ENCODE measurements at places on chromosomes 3 and 15.
A peak's percentile ranks its signal among the peaks of the same experiment; 100 is the strongest.

- DNase-seq: no peak
These were observed 114.7 kb upstream of the LMOD3 start for GRCh38 chr3:69236812-69237707.

- peak; percentile 73 for DNase-seq
These were observed 13.9 kb downstream of the SPINT1 start for GRCh38 chr15:40857601-40858341.

GRCh38 chr15:71386005-71386404 lies 270.7 kb downstream of the THSD4 start:
- DNase-seq: no peak

GRCh38 chr3:196162679-196163078 lies 48.5 kb downstream of the ZDHHC19 start:
- no peak for DNase-seq

GRCh38 chr3:67995206-67995605 lies 340.8 kb upstream of the SUCLG2 start:
- DNase-seq: no peak

- DNase-seq: no peak
These were observed 65.3 kb downstream of the BLM start for GRCh38 chr15:90782442-90782841.

GRCh38 chr15:86236356-86237110 lies 156.9 kb downstream of the AGBL1 start:
- DNase-seq: no peak

DNA sequence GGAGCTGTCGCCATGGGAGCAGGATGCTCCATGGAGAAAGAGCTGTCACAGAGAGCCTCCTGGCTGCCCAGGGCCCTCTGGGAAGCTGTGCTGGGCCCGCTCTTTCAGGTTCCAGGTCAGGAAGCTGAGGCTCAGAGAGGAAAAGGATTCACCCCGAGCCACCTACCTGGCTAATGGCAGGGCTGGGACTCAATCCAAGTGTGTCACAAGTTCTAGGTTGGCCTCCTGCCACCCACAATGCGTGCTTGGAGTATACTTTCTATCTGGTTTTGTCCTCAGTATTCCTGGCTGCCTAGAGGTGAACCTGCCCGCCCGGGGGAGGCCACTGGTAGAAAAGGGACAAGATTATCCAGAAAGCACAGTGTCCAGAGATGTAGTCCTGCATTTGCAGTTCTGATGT lies 23.6 kb downstream of the FAH start:
- DNase-seq: no peak

DNA sequence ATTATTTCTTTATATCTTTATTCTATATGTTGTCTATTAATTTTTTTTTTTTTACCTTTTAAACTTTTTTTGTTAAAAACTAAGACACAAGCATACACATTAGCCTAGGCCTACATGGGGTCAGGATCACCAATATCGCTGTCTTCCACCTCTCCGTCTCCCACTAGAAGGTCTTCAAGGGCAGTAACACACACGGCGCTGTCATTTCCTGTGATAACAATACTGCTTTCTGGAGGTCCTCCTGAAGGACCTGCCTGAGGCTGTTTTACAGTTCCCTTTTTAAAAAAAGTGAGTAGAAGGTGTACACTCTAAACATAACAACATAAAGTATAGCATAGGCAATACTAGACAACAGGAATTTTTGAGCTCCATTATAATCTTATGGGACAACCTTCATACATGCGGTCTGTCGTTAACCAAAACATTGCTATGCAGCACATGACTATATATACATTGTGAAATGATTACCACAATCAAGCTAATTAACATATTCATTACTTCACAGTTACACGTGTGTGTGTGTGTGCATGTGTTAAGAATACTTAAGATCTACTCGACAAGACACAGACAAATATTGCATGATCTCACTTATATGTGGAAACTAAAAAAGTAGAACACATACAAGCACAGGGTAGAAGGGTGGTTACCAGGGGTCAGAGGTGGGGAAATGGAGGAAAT lies 20.8 kb downstream of the RAB6B start:
- no peak for DNase-seq

- DNase-seq: no peak
These were observed 23.2 kb upstream of the IQCF6 start for GRCh38 chr3:51802106-51802703.

- DNase-seq: no peak
These were observed 316.2 kb upstream of the UMPS start for GRCh38 chr3:124413989-124414598.

DNA sequence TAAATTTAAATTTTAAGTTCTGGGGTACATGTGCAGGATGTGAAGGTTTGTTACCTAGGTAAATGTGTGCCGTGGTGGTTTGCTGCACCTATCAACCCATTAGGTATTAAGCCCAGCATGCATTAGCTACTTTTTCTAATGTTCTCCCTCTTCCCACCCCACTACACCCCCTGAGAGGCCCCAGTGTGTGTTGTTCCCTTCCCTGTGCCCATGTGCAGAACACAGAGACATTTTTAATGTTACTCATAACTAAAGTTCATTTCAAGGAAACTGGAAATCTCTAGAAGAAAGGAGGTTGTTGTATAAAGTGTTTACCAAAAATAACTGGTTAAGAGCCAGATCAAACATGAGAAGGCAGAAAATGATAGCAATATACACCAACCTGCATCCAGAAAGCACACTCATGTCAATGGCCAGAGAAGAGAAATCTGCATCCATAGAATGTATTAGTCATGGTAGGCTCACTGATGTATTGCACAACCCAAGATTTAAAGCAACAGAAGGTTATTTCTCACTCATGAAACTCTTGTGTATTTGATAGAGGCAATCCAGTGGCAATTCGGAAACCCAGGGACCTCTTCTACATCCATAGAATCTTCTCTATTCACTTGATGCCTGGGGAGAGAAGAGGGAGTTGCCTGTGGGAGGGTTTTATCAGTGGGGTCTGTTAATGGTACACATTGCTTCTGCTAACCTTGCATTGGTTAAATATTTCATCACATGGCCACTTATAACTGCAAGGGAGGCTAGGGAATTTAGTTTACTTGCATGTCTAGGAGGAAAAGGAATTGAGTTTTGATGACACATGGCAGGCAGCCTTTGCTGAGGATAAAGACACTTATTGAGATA lies 321.9 kb upstream of the RASGRP1 start:
- no peak for DNase-seq

DNA sequence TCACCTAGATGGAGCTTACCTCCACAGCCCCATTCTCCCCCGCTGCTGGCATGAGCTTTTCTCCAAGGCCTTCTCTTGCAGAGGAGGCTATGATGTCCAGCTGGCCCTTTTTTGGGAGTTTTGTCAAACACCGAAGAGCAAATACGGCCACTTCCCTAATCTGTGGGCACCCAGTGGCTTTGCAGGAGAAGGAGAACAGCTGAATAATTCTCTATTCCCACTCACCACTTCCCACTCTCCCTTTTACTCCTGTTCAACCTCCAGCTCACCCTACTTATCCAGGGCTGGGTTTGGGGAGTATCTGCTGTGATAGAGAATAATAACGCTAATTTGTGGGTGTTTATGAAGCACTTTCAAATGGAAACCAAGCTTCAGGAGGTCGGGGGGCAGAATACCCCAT lies 93.0 kb downstream of the AAGAB start:
- no peak for DNase-seq

DNA sequence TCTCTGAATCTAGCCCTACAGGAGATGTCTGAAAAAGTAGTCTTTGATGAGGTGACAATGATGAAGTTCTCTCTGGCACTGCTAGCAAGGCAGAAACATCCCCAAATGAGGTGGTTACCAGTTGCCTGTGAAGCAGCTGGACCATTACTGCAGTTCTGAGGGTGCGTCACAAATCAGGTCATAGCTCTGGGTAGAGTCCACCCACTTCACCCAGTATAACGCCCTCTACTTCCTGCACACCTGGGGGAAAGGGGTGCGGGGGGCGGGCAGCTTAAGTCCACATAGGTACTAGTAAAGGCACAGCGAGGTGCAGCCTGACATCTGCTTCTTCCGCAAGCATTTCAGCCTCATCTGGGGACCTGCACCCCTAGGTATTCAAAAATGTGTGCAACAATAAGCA lies 13.4 kb upstream of the SATB1 start:
- peak; percentile 66 for DNase-seq

DNA sequence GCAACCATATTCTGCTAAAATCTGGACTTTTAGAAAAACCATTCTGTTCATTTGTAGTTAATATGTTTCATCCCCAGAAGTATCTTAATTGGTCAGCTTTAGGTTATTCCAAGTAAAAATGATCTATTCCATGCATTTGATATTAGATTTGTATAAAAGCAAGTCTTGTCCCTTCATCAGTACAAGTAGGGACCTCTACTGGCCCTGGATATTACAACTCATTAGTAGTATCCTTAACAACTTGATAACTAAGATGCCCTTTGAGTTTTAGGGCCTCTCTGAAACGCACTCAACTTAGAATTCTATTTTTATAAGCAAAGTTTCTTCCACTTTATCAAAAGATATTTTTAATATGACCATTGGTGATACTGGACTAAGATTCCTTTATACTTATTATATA lies 25.3 kb upstream of the SELENOT start:
- DNase-seq: no peak

GRCh38 chr15:80052597-80053304 lies 6.7 kb upstream of the ZFAND6 start:
- DNase-seq: no peak

GRCh38 chr15:55742927-55743728 lies at the start of gene PRTG:
TSS of gene PRTG (minus strand) at chr15:55743152. CDS start at chr15:55742931, 221 bp downstream.
- DNase-seq: no peak

GRCh38 chr3:45682786-45683185 lies 6.4 kb upstream of the SACM1L start:
- DNase-seq: no peak

DNA sequence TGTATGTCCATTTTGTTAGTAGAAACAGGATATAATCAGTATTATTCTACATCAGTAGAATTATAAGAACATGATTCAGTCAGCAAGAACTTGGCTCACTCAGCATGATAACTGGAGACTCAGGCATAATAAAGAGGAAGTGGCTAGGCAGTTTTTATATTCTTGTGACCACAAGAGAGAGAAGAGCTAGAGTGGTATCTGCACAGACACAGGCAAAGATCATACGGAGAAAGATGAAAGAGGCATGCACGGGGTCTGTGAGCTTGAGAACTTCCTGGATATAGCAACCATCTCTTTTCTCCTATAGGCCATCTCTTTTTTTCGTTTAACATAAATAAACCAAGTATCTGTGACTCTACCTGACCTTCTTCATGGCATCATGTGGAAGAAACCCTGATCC lies 46.8 kb downstream of the MYO5A start:
- peak; percentile 22 for DNase-seq

GRCh38 chr3:138289701-138290100 lies 40.0 kb downstream of the NME9 start:
- peak; percentile 3 for DNase-seq

GRCh38 chr3:126872701-126873342 lies 110.1 kb upstream of the PLXNA1 start:
- DNase-seq: no peak

DNA sequence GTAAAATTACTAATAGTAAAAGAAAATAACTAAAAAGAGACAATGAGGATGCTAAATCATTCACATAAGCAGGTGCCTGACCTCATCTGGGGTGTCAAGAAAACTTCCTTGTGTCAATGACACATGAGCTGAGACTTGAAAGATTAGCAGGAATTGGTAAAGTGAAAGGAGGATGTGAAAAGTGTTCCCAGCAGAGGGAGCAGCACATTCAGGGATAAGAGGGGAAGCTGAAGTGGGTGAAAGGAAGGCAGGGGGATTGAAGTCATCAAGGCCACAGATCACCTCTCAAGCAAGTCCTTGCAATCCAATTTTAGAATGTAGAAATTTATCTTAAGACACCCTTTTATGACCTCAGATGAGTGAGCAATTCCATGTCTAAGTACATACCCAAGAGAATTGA lies 60.2 kb upstream of the ACP3 start:
- no peak for DNase-seq

DNA sequence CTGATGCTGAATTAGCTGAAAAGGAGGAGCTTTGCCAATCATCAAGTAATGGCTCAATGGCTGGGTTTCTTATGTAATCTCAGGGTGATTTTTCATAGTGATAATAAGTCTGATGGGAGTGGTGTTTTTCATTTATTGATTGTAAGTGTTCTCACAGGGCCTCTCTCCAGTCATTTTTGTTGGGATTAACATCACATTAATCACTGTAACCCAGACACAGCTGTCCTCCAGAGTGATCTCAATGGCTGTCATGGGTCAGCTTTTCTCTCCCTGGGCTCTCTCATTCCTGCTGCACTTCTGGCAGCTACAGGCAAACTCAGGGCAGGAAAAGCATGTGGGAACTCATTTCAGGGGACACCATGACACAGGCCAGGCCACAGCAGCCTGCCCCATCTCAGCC lies 162.9 kb downstream of the LRTM1 start:
- DNase-seq: no peak

Measured in stimulated activated CD4-positive, alpha-beta T cell treated with anti-CD3 and anti-CD28 coated beads, Interleukin-15, amount 100 ng/mL, for 48 hours (primary cell).